ENCODE measurements at places on chromosomes 11 and 22.

DNA sequence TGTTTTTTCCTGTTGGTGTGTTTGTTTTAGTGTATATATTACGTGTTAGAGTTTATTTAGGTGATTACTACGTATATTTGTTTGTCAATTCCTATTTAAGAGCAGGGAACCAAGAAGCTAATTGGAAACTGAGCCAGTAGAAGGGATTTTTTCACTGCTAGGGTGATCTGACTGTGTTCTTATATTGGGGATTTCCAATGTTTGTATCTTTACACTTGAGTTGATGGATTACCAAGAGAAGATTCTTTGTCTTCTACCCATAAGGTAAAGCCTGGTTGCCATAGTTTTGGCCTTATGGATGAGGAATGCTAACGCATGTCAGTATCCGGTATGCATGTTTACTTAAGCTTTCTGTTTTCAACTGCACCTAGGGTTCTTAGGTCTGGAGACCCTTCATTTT lies 35.6 kb downstream of the SIK2 start:
- DNase-seq = no peak

DNA sequence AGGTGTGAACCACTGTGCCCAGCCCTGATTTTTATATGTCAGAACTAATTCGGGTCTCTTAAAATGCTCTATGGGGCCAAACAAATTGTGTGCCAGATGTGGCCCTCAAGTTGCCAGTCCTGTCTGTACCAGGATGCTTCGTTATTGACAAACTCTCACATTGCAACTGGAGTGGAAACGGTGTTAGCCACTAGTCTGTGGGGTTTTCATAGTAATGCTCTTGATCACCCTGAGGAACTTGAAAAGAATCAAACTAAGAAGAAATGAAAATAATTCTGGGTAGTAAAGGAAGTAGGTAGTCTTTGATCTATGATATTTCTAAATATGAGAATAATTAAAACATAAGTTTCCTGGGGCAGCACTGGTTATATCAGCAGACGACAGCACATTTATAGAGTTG lies 67.3 kb upstream of the ADSL start:
- DNase-seq = no peak

DNA sequence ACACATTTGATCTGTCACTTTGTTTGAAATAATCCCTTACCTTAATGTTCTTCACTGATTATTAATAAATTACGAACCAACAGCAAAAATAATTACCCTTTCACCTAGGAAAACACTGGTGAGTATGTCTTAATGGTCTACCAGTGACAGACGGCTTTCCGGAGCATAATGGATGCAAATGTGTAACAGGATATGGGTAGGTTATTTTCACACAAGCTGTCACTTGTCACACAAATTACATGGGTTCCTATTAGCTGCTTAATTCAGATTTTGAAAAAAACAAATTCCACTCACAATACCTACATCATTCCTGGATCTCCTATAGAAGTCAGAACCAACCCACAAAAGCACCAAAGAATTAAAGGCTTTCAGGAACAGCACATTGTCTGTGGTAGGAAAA lies 127.9 kb downstream of the WT1 start:
- DNase-seq = no peak

DNA sequence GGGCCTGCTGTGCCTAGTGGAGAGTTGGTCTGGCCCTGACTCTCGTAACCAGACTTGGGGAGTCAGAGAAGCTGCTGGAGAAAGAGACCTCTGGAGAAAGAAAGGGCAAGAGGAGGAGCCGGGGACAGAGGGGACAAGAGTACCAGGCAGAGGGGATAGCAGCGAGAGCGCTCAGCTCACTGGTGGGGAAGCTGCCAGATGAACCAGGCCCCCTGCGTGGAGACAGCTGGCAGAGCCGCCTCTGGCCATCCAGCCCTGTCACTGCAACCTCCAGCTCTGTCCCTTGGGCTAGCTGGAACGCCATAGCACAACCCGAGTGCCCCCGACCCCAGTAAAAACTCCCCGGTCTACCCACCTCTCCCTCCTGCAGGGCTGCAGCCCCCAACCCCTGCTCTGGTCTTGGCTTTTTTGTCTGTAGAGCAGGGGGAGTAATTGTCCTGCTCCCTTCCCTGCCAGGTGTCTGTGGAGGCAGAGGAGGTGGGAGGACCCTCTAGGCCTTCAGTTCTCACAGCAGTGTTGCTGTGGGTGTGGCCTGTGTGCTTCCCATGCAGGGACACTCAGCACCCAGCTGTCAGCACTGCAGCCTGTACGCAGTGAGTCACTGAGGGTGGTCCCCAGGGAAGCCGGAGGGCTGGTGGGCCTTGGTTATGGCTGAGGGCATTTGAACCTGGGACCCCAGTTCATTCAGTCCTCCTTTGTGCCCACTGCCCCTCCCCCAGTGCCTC lies 4.8 kb upstream of the SUN2 start:
- DNase-seq = peak; percentile 43

DNA sequence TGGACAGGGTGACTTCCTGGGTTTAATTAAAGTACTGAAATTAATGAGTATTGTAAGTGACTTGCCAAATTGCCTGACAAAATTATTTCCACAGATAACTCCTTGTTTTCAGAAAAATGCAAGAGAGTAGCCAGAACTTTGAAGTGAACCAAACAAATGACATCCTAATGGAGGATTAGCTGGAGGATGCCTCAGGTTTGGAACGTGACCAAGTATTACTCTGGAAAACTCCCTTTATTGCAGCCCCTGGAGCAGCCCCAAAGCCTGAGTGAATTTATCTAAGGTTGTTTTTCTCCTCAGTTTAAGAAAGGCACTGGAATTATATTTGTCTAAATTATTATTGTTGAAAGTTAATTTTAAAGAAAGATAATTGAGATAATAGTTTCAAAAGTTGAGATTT lies 343.6 kb upstream of the MTNR1B start:
- no peak for DNase-seq

GRCh38 chr11:25052844-25053243 lies 556.0 kb downstream of the LUZP2 start:
- no peak for DNase-seq

DNA sequence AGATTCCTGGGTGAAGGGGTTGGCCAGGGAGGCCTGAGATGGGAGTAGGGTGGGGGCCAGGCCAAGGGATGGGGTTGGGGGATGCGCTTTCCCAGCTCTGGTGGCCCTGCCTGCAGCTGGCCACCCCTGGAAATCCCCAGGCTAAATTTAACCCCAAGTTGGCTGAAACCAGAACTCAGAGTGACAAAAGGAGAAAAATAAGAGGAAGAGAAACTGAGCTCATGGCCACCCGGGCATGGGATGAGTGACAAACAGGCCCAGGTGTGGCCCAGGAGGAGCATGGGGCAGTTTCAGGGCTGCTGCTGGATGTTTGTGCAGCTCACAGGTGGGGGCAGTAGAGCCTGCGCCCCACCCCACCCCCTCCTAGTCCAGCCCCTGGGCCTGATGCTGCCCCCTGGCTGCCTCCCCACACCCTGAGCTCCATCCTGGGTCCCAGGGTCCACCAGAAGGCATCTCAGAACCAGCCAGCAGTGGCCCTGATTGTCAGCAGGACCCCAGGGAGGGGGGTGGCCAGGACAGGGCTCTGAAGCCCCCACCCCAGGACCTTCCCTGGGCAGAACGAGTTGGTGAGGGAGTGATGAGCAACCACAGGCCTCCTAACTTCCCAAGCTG lies 48.0 kb downstream of the IGLL5 start:
- no peak for DNase-seq

- DNase-seq = no peak
Measured at GRCh38 chr22:22161924-22162851, 82.4 kb upstream of the VPREB1 start.

- peak; percentile 34 for DNase-seq
Measured at GRCh38 chr11:5366856-5367255, 15.5 kb downstream of the OR51B6 start.

DNA sequence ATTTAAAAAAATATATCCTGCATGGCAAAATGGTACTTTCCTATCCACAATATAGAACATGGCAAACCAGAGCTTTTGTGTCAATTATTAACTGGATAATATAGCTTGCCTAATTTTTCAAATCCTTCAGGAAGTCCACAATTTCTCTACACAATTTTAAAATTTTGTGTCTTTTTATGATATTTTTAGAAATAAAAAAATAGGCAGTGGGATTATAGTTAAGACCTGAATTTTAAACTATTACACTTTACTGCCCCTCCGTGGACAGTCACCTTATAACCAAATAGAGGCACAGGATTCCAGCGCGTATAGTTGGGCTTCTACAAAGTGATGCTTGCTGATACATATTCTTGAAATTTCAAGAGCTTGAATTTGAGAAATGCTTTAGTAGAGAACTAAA lies 2.1 kb upstream of the DMC1 start:
- DNase-seq = peak; percentile 62

GRCh38 chr22:43514476-43515157 lies 102.8 kb downstream of the MPPED1 start:
- DNase-seq = no peak

GRCh38 chr11:2867722-2868505 lies 17.7 kb downstream of the CDKN1C start:
- DNase-seq = no peak

GRCh38 chr11:79269611-79270307 lies 171.1 kb downstream of the TENM4 start:
- DNase-seq = no peak

DNA sequence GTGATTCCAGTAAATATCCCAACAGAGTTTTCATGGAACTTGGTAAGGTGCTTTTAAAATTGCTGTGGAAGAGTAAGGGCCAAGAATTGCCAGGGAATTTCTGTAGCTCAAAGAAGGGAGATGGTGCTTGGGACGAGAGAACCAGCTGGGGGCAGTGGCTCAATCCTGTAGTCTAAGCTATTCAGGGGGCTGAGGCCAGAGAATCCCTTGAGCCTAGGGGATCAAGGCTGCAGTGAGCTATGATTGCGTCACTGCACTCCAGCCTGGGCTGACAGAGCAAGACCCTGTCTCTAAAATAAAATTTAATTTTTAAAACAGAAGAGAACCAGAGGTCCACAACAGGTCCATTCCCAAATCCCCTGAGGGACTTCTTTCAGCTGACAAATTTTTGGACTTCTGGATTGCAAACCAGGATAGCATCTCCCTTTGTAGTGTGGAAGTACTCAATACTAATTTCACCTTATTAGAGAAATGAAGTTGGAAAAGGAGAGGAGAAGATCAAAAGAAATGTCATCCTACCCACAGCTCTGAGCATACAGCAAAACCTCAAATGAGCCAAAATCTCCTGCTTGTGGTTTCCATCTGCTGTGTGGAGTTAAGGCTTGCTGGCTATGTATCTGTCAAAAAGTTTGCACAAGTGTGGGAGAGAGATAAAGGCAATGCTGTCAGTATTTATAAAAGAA lies 59.2 kb upstream of the CLPB start:
- DNase-seq = no peak

DNA sequence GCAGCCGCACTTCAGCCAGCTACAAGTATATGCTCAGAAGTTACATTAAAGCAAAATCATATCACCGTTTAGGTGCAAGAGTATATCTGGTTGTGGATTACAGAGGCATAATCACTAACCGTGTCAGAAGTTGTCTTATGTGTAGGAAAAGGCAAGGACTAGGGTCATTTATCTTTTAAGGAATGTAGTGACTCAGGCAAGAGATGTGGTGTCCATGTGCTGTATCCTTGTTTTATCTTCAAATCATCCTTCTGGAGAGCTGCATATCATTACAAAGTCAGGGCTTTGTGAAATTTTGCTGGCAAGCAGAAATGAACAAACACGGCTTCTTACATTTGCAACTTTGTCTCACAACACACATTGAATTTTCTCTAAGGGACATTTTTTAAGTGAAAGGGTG lies 12.7 kb upstream of the CHORDC1 start:
- DNase-seq = no peak

DNA sequence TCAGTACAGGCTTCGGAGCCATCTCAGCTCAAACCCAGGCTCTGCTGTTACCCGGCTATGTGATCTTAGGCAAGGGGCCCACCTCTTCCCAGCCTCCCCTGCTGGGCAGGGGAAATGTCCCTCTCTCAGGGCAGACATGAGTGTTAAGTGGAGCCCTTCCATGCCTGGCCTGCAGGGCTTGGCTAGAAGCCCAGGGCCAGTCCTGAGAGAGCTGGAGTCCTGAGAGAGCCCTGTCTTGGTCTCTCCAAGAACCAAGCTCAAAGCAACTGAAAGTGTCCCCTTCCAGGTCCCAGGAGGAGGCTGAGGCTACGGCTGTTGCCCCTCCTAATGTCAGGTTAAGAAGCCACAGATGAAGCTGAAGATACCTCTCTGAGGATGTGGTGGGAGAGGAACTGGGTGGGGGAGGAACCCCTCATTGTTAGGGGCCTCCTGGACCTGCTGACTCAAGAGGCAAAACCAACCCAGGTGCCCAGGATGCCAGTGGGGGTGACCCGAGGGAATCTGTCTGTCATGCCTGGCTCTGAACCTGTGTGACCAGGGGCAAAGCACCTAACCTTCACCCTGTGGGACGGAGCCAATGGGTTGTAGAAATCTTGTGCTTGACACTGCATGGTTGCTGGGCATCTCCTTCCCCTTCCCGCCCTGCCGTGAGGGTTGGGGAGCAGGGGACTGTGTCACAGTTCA lies 4.2 kb downstream of the ZP1 start:
- DNase-seq = peak; percentile 42

- no peak for DNase-seq
Measured at GRCh38 chr11:133082453-133082781, 449.9 kb downstream of the OPCML start.

GRCh38 chr22:48704335-48704734 lies 1123.3 kb downstream of the BRD1 start:
- no peak for DNase-seq

- peak; percentile 72 for DNase-seq
Measured at GRCh38 chr11:72771507-72771906, 19.3 kb upstream of the ARAP1 start.

DNA sequence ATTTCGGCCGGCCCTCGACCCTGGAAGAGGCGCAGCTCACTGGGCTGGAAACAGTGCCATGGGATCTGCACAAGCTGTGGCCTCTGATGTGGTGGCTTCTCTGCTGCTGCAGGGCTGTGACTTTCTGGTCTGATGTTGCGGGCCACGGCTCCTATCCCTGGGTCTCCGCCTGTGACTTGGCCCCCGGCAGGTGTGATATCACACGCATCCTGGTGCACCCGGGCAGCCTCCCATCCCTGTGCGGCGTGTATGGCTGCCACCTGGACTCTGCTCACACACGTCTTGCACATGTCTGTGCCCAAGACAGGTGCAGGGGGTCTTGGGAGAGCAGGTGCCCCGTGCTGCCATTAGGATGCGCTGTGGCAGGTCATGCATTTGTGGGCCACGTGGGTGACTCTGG lies 31.1 kb downstream of the GRAMD4 start:
- no peak for DNase-seq

DNA sequence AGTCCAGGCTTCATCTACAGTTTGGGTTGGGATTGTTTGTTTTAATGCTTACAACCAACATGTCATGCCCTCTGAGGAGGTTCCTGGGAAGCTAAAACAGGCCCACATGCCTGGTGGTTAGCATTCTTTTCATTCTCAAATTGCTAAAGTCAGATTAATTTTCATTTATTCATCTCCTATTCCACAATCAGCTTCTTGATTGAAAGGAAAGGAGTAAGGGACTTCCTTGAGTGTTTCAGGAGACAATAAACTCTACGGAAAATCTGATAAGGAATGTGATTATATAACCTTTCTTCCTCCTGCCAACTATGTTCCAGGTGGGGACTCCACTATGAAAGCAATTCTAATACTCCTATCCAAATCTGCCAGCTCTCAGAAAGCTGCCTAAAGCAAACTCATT lies 30.8 kb downstream of the MRTFA start:
- DNase-seq = peak; percentile 42

GRCh38 chr11:26860091-26860780 lies 133.7 kb upstream of the FIBIN start:
- DNase-seq = no peak

- DNase-seq = no peak
Measured at GRCh38 chr11:75477614-75477935, 44.6 kb upstream of the KLHL35 start.

GRCh38 chr11:16266021-16266420 lies 90.3 kb downstream of the SOX6 start:
- DNase-seq = no peak

- DNase-seq = no peak
Measured at GRCh38 chr11:199004-199581, 6.2 kb downstream of the SCGB1C1 start.
